Brain pericyte (primary cell): ENCODE measurements at places on chromosomes 6 and 20.

DNA sequence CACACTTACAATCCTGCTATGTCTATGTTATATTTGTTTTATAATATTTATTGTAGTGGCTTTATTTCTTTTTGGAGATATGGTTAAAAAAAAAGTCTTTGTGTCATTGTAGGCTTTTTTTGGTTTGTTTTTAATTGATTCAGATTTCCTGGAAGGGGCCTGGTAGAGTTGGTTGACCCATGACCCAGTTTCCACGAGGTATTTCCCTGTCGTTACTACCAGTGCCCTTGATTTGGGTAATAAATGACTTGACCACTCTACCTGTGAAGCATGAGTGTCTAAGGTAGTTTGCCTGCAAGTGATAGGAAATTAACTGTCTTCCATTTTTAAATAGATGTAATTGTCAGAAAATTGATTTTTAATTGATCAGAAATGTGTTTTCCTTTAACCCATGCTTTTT is 121.0 kb downstream of the JARID2 start:
- no peak for DNase-seq

DNA sequence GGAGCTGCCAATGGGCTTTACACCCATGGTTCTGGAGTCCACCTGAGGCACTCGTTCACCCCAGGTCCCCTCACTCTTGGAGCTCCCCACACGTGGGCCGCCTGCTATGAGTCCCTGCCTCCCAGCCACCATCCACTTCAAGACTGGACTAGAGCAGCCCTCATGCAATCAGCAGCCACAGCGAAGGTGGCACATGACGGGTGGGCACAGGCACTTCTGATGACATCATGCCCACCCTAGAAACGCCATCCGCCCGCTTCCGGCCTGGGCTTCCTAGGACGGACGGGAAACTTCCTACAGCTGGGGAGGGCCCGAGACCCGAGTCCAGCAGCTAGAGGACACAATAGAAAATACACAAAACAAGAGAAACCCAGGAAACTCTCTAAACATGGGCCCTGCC is 85.5 kb downstream of the PDE10A start:
- no peak for DNase-seq

- no peak for DNase-seq
Measured at GRCh38 chr20:33490934-33491656, 1.2 kb downstream of the CBFA2T2 start.

DNA sequence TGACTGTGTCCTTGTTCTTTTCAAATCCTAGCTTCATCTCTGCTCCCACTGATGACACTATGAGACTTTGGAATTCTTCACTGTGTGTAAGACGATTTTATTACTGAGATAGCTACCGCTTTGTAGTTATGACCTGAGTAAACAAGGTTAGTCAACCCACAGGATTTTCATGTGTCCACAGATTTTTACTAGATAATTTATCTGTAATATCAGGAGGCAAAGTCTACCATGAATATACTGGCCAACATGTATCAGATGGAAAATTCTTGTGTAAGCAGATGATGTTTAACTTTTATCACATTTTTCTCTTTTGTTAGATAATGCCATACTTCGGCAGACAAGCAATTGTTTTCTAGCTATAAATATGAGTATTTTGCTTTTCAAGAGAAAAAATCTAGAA is 119.8 kb downstream of the SGK1 start:
- no peak for DNase-seq

GRCh38 chr20:53223626-53224172 is 251.5 kb downstream of the TSHZ2 start:
- no peak for DNase-seq

DNA sequence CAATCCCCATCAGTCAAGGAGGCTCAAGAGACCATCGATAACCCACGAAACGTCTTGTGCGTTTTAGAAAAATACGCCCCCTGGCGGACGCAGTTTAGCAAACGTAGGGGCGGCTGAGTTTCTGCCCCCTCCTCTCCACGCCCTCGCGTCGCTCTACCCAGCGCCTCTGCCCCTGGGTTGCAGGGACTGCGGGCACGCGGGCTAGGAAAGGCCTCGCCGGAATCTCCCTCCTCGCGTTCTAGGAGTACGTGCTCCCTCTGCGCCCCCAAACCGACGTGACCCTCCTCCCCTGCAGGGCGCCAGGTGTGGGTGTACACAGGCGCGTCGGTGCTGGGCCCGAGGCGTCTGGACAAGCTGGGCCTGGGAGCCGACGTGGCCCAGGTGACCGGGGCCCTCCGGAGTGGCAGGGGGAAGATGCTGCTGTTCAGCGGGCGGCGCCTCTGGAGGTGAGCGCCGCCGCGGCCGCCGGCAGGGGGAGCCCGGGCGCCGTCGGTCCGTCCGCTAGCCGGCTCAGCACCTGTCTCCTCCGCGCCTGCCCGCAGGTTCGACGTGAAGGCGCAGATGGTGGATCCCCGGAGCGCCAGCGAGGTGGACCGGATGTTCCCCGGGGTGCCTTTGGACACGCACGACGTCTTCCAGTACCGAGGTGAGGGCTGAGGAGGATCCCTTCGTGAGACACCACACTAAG is 5.3 kb downstream of the MMP9 start:
- DNase-seq, result no peak

DNA sequence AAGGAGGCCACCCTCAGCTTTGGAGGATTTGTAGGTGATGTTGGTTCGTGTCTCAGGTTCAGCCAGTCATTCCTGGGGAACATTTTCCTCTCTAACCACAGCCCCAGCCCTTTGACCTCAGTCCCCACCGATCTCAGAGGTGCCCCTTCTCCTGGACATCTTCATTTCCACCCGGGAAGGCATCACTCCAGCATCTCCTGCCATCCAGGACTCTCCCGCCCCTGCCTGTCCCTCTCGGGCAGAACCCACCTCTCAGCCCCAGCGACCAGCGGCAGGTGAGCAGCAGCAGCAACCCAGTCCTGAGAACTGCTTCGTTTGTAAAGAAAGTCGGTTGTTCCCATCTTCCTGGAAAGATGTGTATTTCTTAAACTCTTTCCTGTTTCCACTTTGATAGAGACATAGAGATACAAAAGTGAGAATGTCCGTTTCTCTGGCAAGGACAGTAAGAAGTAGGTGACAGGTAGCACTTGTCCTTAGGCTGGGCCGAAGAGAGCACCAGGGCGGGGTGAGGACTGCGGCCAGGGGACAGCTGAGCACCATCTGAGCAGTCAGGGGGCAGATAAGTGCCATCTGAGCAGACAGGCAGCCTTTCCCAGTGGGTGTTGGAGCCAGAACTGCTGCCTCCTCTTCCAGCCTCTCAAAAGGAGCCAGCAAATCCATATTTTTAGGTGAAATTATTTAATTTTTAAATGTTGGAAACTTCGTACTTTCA is 142.2 kb downstream of the CDH4 start:
- DNase-seq, result no peak

- DNase-seq, result no peak
Measured at GRCh38 chr6:147970970-147971369, 371.7 kb upstream of the SASH1 start.

GRCh38 chr6:10412461-10413261 is 2.2 kb downstream of the TFAP2A start:
- DNase-seq, result no peak

- no peak for DNase-seq
Measured at GRCh38 chr20:25239387-25240370, 8.2 kb upstream of the PYGB start.

- DNase-seq, result no peak
Measured at GRCh38 chr6:29763491-29764289, 40.5 kb downstream of the HLA-F start.
